ENCODE measurements at places on chromosomes 2 and 18.
A peak's percentile ranks its signal among the peaks of the same experiment; 100 is the strongest.

GRCh38 chr18:76997951-76998808 is 134.4 kb downstream of the MBP start:
- DNase-seq, result no peak

DNA sequence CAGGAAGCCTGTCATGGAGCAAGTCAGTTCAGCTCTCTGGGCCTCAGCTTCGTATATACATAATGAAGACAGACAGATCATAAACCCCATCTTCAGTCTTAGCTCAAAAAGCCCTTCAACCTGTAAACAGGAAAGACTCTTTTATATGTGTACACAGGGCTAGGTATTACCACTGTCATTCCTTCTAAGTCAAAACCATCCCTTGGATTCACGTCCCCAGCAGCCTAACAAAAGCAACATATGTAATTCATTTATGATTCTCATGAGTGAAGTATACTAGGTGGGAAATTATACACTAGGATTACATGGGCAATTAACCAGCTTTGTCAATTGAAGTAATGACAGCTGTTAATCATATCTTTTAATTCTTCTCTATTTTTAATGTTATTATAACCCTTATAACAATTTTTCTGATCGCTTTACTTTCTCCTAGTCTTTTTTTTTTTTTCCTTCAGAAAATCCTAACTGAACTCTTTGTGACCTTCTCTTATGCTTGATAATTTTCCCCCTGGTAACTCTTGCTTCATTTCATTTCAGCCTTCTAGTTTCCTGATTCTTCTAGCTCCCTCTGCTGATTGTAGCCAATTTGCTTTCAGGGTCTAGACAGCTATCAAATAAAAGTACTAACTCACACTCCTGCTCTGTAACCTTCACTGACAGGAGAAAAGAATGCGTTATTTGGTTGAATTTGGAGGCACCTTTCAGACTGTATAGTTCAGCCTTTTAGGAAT is 99.7 kb downstream of the RBM43 start:
- DNase-seq, result no peak

DNA sequence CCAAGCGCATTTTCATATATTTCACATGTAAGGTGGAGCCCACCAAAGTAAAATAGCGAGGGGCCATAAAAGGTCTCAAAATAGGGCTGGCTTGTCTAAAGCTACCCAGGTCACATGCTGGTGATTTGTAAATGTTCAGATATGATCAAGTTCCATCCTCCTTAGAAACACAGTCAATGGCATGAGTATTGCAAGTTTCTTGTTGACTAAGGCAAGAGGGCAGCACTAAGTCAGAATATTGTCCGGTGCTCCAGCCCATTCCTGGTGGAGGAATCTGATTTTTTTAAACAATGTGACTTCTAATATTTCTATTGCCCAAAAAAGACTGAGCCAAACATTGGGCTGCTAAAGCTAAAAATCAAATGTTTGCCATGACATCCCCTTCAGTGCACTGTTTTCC is 85.1 kb downstream of the LAMA1 start:
- no peak for DNase-seq

DNA sequence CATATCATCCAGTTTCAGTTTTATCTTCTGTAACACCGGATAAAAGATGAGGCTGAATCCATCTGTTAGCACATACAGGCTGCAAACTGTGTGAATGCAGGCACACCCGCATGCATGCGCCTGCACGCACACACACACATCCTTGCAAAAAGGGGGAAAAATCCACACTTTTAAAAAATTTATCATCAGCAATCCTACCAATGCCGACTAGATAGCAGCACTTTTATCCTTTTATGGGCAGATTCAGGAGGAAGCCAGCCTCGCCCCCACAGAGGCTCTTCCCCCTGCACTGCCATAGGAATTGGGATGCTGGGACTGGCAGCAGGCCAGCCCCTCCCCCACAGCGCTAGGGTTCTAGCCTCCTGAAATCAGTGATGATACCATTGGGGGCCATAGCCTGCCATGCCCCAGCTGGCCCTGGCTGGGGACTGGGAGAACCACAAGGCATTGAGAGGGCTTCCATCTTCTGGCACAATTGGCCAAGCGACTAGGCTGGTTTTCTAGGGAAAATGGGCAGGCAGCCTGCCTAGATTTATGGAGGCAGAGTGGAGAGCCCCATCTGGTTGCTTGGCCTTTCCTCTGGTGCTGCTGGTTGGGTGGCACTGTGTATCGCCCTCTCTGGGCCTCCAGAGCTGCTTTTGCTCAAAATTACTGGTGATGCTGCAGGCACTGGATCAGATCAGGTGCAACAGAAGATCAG is 25.5 kb downstream of the CYRIA start:
- DNase-seq, result no peak

GRCh38 chr18:62018034-62018758 is 125.4 kb upstream of the RNF152 start:
- DNase-seq, result no peak

GRCh38 chr2:41283079-41283775 is 764.6 kb upstream of the PKDCC start:
- no peak for DNase-seq

DNA sequence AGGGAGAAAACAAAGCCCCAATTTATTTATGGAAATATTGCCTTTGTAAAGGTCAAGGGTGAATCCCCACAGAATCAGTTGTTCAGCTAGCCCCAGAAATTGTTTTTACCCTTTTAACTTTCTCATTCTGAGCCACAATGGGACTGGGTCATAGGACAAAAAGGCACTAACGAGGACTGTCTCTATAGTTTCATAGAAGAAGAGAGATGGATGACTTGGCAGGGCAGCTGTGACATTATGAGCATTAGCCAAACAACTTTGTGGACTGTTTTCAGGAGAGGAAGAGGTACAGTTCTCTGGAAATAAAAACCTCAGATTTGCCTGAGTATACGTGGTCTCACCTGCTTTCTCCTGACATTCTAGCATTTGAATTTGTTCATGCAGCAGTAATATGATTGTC is 1155.8 kb upstream of the CHAC2 start:
- DNase-seq, result no peak

- DNase-seq, result no peak
These were observed 80.5 kb upstream of the CPO start for GRCh38 chr2:206858687-206859329.

DNA sequence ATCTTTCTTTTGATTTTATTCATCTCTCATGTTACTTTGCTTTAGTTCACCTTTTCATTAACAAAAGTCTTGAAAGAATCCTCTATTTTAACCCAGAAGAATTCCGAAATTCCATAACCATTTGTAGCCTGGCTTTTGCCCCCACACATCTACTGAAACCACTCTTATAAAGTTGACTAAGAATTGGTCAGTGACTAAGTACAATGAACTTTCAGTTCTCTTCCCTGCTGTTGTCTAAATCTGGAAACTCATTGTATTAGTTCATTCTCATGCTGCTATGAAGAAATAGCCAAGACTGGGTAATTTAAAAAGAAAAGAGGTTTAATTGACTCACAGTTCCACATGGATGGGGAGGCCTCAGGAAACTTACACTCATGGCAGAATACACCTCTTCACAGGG is 49.9 kb upstream of the PNPT1 start:
- no peak for DNase-seq

DNA sequence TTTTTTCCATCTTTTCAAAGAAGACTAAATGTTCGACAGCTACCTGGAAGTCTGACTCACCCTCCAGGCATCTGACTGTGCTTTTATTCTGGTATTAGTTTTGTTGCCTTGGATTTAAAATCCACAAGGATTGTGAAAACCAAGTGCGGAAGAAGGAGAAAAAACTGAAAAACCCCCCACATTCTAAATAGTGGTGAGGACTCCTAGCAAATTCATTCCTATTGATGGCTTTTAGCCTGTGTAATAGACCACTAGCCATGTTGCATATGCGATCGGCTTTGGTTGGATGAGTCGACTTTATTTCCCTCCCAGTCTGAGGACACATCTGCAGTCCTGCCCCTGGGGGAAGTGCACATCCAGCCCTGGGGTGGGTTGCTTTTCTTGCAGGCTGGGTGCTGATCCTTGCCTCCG is 16.9 kb downstream of the LDLRAD4 start:
- no peak for DNase-seq

DNA sequence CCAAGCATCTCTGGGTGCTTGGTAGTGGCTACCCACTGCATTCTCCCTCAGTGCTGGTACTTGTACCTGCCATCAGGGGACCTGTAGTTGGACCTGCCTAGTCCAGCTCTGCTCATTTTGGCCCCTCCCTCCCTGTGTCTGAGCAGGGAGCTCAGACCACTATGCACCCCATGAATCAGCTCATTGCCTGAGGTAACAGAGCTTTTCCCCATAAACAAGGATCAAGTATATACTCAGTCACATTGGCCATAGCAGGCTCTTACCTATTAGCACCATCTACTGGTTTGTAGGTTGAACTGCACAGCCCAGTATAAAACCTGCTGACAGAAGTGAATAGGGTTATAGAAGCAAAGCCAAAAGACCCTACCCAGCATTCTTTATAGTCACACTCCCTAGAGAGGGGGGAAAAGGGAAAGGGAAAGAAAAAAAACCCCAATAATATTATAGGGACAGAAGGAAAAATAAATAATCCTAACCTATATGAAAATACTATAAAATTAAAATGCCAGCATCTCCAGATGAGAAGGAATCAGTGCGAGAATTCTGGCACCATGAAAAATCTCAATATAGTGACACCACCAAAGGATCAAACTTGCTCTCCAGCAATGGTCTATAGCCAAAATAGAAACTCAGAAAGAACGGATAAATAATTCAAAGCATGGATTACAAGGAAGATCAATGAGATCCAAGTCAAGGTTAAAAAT is 6.9 kb upstream of the FLACC1 start:
- DNase-seq, result no peak

GRCh38 chr2:39513641-39514094 is 76.6 kb upstream of the MAP4K3 start:
- DNase-seq, result no peak

- DNase-seq, result no peak
These were observed 221.0 kb downstream of the NOL4 start for GRCh38 chr18:34003687-34004086.

DNA sequence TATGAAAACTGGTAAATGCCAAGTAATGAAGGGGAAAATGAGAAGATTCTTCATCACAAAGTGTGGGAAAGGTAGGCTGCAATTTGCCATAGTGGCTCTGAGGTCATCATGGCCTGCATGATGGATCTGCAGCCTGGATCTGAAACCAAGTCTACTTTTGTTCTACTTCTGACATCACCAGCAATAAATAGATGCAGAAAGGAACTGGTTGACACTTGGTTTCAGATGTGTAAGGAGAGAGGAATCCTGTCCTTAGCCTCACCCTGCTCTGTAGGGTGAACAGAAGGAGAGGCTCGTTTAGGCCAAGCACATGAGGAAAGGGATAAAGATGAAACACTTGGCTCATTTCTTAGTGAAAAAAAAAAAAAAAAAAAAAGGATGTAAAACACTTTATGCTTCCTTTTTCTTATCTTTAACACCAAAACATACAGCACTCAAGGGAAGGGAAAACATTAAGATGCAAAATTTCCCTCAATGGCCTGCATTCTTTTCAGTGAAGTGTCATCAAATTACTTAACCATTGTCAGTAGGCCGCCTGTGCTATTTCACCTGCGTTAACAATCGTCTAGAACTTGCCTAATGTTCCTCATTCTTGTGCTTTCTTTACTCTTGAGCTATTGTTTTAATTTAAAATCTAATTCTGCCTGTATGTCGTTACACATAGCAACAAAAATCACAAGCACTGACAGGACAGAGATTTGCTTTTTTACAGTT is 3.9 kb downstream of the NEB start:
- DNase-seq, result no peak

- DNase-seq, result peak; percentile 59
These were observed 39.5 kb upstream of the FHL2 start for GRCh38 chr2:105438104-105438929.

DNA sequence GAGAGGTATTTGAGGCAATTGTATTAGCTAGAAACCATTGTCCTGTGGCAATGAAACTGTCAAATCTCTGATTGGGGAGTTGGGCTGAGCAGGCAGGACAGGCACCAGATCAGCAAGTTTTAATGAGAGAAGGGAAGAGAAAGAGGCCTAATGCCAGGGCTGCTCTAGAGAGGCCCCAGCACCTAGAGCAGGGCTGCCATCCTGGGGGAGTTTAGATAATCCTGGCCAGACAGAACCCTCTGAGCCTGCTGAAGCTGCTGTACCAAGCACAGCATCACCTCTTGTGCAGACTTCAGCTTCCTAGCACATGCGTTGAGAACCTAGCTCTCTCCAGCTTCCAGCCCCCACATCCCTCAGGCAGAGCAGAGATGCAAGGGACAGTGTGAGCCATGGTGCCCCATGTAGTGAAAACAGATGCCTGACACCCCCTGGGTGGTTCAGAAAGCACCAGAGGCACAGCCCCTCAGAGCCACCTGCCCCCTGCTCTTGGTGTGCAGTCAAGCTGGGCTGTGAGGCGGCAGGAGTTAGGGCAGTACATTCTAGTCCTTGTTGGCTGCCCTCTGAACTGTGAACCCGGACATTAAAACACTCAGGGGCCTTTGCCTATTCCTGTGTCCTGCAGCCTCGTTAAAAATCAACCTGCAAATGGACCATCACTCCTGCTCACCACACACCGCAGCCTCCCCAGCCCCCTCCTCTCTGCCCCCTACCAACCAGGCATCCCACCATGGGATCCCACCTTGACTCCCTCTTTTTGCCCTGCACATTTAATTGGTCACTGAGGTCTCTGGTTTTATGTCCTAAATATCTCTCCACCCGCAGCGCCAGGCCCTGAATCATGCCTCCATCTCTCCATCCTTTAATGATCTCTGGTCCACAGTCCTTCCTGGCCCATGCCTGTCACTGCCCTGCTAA is 52.7 kb downstream of the ADD2 start:
- DNase-seq, result no peak

- no peak for DNase-seq
These were observed 1.7 kb downstream of the RBMS1 start for GRCh38 chr2:160491911-160492371.

- DNase-seq, result no peak
These were observed 169.0 kb upstream of the HAAO start for GRCh38 chr2:42961385-42961811.

GRCh38 chr18:46096651-46097300 is 1.3 kb downstream of the ATP5F1A start:
- no peak for DNase-seq

GRCh38 chr18:27314996-27315395 is 129.9 kb upstream of the CHST9 start:
- DNase-seq, result no peak

DNA sequence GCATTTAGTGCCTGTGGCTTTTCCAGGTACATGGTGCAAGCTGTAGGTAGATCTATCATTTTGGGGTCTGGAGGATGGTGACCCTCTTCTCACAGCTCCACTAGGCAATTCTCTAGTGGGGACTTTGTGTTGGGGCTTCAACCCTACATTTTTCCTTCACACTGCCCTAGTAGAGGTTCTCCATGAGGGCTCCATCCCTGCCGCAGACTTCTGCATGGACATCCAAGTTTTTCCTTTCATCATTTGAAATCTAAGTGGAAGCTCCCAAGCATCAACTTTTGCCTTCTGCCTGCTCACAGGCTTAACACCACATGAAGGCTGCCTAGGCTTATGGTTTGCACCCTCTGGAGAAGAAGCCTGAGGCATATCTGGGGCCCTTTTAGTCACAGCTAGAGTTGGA is 492.7 kb downstream of the PIK3C3 start:
- no peak for DNase-seq

DNA sequence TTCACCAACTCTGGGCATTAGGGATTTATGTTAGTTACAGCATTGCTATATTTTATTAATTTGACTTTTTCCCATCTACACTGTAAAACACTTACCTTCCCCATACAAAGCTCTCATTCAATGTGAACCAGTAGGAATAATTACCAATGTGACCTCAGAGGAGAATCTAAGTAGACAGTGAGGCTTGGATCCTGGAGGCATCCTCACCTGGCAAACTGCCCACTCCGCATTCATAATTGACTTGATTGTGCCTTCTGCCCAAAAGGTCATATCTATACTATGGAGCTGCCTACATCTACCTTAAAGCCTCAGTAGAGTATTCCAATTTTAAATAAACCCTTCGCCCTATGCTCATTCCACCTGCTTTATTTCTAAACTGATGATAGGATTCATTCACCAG is 45.4 kb upstream of the SCN1A start:
- DNase-seq, result no peak
